Daoy (cell line): ENCODE measurements at places on chromosomes 2 and 18. TPM values are rescaled to one million over a fixed set of nuclear protein-coding genes. Genes with fewer than 3 reads are reported as not detected.

DNA sequence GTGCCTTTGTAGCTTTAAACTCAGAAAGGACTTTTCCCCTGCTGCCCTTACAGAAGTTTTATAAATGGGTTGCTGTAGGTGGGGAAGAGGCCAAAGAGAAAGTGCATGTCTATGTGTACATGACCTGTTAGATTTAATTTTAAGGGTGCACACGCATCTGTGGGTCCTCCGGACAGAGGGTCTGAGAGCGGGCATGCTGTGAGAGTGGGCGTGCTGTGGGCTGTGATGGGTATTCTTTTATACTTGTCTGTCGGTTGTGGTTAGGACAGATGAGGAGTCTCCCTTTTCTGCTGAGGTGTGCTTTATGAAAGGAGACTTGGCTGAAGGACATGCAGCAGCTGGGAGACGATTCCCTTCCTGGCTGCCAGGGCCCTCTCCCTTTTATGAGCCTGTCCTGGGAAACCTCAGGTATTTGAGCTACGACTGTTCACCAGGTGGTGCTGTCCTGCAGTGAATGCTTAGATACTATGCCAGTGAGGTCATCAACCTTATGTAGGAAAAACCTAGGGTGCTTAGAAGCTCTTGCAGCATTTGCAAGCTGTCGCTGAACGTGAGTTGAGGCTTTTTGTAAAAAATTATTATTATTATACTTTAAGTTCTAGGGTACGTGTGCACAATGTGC, 67.5 kb downstream of the TANC1 start:
- DNase-seq, result peak; percentile 64

DNA sequence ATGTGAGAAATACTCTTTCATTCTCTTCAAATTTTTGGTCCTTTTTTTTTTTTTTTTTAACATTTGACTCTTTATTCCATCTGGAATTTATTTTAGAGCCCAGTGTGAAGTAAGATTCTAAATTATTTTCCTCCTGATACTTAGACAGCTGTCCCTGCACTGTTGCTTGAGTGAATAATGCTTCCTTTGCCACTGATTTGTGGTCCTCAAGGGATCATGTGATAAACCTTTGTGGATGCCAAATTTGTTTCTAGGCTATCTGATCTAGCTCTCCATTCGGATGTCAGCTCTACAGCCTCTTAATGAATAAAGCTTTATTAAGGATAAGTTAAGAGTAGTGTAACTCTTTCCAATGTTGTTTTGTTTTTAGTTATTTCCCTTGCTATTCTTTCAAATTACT, 142.3 kb downstream of the SMAD7 start:
- DNase-seq, result no peak

- DNase-seq, result no peak
Measured at GRCh38 chr18:31554776-31555175, 36.9 kb upstream of the TTR start.

DNA sequence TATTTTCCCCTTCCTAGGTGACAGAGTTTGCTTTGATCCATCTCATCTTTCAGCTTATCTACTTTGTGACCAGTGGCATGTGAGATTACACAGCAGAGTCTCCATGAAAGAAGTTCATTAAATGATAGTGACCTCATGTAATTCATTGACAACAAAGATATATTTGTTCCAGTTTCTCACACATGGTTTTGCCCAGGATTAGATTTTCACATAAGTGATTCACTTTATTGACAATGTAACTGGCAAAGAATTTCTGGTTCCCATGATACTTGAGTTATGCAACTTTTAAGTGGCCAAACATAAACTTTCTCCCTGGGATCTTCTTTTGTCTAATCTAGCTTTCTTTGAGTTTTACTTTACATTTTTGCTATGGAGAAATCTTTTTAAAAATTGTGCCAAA, 50.0 kb downstream of the MC4R start:
- no peak for DNase-seq

DNA sequence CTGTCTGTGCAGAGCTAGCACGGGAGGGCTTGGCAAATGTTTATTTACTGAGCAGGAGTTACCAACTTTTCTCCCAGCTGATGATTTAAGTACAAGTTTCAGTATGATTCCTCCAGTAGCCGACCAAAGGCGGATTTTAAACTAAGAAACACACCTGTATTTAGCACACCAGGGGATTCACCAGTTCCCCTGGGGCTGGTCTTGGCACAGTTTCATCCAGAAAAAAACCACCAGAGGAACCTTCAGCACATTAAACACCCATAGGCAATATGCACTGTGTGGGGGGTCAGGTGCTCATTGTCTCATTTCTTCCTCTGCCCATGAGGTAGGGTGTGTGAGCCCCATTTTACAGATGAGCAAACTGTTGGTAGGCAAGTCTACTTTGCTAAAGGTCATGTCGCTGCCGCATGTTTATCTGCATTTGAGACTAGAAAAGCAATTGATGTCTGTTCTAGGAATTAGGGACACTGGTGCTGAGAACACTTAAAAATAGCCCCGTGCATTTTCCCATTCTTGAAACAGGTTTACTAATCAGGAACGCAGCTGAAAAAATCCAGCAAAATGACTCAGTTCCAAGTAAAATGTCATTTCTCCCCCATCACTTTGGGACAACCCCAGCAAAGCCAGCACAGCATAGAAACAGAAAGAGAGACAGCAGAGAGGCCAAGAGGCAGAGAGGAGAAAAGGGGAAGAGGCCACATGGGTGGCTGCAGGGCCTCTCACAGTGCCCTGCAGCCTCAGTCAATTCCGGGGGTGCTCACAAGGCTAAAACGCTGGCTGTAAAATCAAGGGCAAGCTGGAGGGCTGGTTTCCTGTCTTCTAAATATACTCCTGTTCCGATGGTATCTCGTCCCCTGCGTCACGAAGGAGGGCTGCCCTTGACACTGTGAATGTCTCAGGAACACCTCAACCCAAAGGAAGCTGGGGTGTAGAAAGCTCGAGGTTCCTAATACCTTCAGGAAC, 166.8 kb upstream of the ID2 start:
- DNase-seq, result no peak

GRCh38 chr2:196944570-196944969, 18.1 kb upstream of the PGAP1 start:
- no peak for DNase-seq

DNA sequence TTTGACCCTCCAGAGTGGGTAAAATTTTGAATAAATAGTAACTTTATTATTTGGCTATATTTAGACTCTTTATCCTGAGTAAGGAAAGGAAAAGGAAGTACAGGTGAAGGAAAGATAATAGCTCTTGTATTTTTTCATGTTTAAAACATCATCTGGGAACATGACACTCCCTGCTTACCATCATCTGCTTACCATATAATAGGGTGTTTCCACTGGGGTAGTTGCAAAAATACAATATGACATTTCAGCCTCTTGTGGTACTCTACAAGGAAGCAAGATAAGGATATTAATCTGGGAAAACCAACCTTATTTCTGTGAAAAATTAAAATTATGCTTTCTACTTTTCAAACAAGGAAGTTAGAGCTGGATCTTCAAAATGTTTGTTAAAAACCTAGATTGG, 9.9 kb downstream of the RELCH start:
- DNase-seq, result no peak

GRCh38 chr2:241873081-241873802, 3.7 kb downstream of the RTP5 start:
- no peak for DNase-seq

DNA sequence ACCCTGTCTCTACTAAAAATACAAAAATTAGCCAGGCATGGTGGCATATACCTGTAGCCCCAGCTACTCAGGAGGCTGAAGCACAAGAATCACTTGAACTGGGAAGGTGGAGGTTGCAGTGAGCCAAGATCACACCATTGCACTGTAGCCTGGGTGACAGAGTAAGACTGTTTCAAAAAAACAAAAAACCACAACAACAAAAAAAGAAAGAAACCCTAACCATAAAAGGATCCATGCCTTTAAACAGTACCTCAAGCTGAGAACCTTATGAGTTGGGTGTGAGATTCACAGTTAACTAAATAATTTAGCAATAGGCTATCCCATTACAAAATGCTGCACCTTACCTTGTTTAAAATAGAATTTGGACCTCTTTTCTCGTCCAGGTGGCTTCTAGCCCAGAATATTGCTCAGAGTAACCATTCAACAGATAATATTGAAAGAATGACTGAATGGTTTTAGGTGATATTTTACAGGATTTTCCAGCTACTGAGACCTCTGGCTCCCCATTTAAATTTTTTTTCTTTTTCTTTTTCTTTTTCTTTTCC, 6.4 kb downstream of the DPYSL5 start:
- DNase-seq, result no peak

- no peak for DNase-seq
Measured at GRCh38 chr2:43106559-43107527, 119.6 kb downstream of the ZFP36L2 start.

- peak; percentile 83 for DNase-seq
Measured at GRCh38 chr18:75429975-75430374, 2.5 kb upstream of the SMIM21 start.

GRCh38 chr2:33673937-33674336, 74.8 kb upstream of the FAM98A start:
- no peak for DNase-seq

DNA sequence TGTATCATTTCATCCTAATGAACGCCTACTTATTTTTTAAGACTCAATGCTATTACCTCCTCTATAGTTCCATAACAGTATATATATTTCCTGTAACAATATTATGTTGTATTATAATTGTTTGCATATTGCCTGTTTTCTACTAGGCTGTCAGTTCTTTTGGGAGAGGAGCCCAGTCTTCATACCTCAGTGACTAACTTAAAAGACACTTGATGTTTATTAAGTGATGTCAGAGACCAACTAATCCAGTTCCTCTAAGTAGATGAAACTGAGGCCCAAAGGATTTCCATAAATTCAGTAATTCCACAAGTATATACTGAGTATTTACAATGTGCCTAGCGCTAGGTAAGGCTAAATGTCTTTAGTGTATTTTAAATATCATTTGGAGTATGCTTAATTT, 48.9 kb upstream of the AAK1 start:
- DNase-seq, result no peak

DNA sequence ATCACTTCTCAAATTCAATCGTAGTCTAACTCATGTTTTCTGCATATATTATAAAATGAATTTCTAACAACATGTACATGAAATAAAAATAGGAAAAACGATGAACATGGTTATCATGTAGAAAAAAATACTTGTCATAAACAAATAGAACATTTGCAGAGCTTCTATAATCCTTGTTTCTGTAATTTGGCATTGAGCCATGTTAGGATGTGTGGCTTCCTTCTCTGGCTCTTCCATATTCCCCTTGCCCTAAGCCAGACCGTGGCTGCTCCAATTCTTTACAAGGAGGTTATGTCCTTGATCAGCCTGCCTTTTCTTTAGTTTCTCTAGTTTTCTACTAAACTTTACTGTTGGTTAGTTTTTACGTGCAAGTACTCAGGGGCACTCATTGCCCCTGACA, 155.3 kb downstream of the COL6A3 start:
- DNase-seq, result no peak

DNA sequence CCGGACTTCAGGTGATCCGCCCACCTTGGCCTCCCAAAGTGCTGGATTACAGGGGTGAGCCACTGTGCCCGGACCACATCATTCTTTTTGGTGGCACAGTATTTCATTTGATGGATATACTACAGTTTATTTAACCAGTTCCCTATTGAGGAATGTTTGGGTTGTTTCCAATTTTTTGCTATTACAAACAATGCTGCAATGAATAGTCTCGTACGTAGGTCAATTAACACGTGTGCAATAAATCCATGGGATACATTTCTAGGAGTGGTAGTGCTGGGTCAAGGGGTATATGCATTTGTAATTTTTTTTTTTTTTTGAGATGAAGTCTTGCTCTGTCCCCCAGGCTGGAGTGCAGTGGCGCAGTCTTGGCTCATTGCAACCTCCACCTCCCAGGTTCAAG, 28.4 kb upstream of the XPO1 start:
- no peak for DNase-seq

DNA sequence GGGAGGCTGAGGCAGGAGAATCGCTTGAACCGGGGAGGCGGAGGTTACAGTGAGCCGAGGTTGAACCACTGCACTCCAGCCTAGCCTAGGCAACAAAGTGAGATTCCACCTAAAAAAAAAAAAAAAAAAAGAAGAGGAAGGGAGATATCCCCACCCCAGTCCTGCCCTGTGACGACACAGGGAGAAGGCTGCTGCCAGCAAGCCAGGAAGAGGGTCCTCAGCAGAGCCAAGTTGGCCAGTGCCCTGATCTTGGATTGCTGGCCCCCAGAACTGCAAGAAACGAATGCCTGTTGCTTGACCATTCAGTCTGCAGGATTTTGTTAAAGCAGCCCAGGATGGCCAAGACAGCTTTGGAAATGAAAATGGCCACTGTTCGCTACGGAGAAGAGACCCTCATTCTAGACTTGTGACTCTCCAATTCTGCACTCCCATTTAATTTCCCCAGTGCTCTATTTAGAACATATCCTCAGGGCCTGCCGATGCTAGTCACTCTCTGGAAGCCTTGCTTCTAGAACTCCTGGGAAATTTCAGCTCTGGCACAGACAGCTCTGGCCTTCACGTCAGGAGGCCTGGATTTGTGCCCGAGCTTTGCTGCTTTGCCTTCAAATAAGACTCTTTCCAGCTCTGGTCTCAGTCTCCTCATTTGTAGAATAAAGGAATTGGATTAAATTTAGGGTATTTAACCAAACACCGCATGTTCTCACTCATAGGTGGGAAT, 15.7 kb upstream of the AMMECR1L start:
- no peak for DNase-seq

DNA sequence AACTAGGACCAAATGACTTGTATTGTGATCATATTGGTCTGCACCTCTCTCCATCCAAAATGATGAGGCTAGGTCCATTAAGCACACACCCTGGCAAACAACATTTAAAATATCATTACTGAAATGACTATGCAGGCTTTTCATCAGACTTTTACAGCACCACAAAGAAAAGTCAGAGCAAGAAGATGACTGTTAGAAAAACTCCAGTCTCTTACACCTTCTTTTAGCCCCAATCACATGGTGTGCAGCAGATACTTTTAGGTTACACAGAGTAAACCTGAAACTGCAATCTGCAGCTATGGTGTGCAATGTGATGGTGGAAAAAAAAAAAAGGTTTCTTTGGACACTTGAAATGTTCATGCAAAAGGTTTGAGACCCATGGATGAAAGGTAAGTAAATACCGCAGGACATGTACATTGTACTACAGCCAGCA, 5.4 kb upstream of the POLI start:
- DNase-seq, result no peak

- no peak for DNase-seq
Measured at GRCh38 chr2:23464156-23464555, 79.2 kb downstream of the KLHL29 start.

- no peak for DNase-seq
Measured at GRCh38 chr2:236861944-236862343, 223.7 kb upstream of the COPS8 start.

The ADD2 gene
- total RNA-seq, result 15.6 and 23.3 TPM in 2 replicates

The IL1R2 gene
- total RNA-seq, result not detected in 2 replicates

The PKDCC gene
- total RNA-seq, result 7.3 and 12.9 TPM in 2 replicates

The KRTCAP3 gene
- not detected in 2 replicates for total RNA-seq

The HOXD10 gene
- 14.8 and 18.6 TPM in 2 replicates for total RNA-seq

The GPBAR1 gene
- not detected in 2 replicates for total RNA-seq

The CNTNAP5 gene
- total RNA-seq, result not detected in 2 replicates

The ZEB2 gene
- total RNA-seq, result 15.1 and 15.2 TPM in 2 replicates

The OXER1 gene
- not detected in 2 replicates for total RNA-seq

The LMAN1 gene
- 107 and 120 TPM in 2 replicates for total RNA-seq

The CPO gene
- not detected in 2 replicates for total RNA-seq

The RTP5 gene
- total RNA-seq, result not detected in 2 replicates

The GAL3ST2 gene
- total RNA-seq, result not detected in 2 replicates

The PARD3B gene
- 0.63 and 1.3 TPM in 2 replicates for total RNA-seq

The B4GALT6 gene
- 5.8 and 6.0 TPM in 2 replicates for total RNA-seq

The IL36G gene
- 0.80 TPM in 1 of 2 replicates, not detected in the other for total RNA-seq

The KCNJ3 gene
- total RNA-seq, result not detected in 2 replicates
